ENCODE measurements at places on chromosomes 3 and 15.

GRCh38 chr3:79354179-79354688 is 413.6 kb downstream of the ROBO1 start:
- no peak for DNase-seq

- no peak for DNase-seq
Observed at GRCh38 chr3:25460751-25461150, 32.7 kb downstream of the RARB start.

- DNase-seq = no peak
Observed at GRCh38 chr3:52119826-52120225, 34.4 kb downstream of the POC1A start.

DNA sequence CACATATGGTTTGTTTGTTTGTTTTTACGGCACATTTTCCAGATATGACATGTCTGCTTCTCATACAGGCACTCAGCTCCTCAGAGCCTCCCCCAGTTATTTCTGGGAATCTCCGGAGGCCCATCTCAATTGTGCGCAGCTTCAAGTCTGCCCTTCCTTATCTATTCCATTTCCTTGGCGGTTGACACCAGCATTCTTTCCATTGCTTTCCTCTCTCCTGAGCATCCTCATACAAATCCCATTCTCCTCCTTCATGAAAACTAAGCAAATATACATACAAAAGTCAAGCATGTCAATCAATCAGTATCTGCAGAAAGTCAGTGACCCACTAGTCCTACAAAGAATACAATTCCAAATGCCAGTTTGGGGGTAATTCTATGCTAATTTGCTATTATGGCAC is 166.7 kb downstream of the SQOR start:
- no peak for DNase-seq

- no peak for DNase-seq
Observed at GRCh38 chr3:109387201-109387600, 49.9 kb upstream of the DPPA4 start.

GRCh38 chr3:154164387-154164786 is 43.2 kb downstream of the ARHGEF26 start:
- DNase-seq = no peak

DNA sequence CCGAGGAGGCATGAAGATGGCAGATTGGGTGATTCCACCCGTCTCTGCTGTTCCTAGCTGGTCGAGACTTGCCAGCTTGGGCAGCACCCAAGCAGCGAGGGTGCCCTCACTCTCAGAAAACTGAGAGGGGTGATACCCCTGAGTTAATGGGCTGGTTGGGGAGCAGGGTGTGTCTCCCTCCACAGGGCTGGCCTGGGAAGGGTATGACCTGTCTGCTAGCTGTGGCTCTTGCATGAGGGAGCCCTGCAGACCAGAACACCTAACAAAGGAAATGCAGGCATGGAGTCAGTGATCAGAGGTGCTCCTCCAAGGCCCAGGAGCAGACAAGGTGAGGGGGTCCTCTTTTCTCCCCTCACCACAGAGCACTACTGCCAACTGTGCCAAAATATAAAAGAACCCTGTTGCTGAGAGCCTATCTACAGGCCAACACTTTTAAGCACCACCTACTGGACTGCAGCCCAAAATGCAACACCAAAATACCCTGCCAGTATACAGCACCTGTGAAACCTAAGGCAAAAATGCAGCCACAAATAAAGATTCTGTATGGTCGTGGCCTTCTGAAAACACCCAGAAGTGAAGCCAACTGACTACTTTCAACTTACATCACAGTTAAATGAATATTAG is 35.8 kb upstream of the PPM1L start:
- DNase-seq = no peak

DNA sequence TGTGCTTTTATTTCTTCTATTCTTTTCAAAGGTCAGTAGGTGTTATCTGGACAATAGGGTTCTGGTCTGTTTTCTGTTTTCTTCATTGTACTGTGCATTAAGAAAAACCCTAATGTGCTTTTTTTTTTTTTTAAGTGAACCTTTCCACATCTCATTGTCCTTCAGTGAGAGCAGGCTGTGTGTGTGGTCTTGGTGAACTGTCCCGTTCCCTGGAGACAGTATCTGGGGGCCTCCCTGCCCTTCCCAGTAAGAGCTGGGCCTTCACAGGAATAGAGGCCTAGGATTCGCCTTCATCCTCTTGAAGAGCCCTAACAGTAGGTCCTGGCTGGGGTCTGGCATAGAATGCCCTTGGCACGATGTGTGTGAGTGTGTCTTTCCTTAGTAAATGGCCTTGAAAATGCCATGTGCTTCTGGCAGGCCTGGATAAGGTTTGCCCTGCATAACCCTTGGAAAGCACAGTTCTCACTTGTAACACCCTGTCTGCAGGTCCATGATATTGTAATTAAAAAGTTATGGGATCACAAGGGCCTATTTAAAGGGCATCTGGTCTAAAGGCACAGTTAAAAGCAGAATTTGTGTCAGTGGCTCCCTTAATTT is 81.2 kb downstream of the IGF1R start:
- DNase-seq = no peak

DNA sequence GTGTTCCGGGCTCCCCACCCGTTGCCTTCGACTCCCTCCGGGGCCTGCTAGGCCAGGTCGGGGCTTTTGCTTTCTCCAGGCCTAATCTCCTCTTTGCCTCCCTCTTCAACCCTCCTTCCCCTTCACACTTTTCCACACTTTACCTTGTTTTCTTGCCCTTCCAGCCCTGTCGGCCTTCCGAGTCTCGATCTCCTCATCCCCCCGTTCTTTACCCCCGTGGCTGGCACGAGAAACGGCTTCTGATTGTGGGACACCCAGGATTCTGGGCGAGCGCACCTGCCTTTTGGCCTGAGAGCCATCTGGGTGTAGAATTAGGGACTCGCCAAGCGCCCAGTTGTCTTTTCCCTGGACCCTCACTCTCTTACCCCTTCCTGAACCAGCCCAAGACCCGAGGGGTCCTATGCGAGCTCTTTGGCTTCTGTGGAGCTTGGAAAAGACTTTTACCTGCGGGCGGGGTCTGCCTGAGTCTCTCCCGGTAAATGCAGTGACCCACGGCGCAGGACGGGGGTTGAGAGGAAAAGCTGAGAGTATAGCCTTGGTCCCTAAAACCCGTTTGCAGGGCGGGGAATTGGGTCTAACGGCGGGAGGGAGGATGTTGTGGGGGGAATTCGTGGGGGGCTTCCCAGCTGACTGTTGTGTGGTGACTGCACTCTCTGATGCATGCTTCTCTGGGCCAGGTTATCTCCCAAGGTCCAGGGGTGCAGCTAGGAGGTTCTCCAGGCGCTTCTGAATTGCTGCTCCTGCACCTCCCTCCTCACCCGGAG is 5.5 kb upstream of the ONECUT1 start:
- DNase-seq = no peak

GRCh38 chr3:56711344-56711743 is 28.3 kb upstream of the TASOR start:
- no peak for DNase-seq

- no peak for DNase-seq
Observed at GRCh38 chr3:88626456-88627120, 476.8 kb downstream of the C3orf38 start.

GRCh38 chr15:73987250-73987649 is 4.8 kb downstream of the STOML1 start:
- no peak for DNase-seq

DNA sequence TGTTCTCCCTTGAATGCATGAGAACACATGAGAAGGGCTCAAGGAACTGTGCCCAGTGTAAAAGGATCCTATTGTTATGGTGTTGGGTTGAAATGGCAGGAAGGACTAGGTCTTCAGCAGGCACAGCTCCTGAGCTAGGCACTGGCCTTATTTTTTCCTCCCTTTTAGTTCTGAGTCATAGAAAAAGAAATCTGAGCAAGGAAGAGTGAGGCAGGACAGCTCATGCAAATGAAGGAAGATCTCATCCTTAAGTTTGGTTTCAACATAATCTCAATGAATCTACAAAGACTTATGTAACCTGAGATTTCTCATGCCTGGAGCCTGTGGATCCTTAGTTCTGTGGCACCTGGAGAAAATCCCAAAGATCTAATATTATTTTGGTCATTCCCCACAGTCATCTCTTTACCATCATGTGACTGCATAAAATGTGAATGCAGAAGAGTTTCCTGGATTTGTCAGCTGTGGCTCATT is 188.6 kb upstream of the TBL1XR1 start:
- DNase-seq = peak; percentile 12

DNA sequence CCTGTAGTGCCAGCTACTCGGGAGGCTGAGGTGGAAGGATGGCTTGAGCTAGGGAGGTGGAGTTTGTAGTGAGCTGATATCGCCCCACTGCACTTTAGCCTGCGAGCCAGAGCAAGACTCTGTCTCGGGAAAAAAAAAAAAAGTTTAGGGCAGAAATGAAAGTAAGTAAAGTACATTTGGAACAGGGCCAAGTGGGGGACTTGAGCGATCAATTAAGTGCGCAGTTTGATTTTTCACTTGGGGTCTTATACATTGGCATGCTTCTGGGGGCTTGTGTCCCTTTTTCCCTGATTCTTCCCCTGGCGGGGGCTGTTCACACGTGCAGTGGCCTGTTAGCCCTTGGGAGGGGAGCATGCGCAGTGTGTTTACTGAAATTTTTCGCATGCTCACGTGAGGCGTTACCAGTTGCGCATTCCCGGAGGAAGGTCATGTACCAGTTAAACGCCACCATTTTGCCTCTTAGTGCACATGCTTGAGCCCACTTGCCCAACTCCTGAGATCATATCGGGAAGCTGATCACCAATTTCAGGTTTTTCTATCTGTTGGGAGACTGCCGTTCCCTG is 42.0 kb downstream of the GALNT15 start:
- DNase-seq = no peak

DNA sequence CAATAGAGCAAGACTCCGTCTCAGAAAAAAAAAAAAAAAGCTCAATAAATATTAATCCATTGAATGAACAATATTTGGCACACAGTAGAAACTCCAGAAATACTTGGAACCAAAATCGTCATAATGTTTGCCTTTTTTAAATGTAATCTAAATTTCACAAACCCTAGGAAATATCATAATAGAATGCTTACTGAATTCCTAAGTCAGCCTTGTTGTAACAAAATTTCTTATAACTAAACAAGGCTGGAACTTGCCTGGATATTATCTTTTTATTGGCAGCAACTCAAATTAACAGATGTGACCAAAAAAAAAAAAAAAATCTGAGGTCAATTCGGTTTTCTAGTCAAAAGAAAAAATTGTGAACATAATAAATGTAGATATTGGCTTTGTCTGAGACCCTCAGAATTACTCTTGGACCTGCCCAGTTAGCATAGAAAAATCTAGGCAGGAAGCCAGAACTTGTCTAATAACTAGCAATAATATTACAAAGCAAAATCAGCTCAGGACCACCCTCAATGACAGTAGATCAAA is 33.3 kb downstream of the GABPB1 start:
- no peak for DNase-seq

- no peak for DNase-seq
Observed at GRCh38 chr3:104886220-104886995, 480.3 kb upstream of the ALCAM start.

- no peak for DNase-seq
Observed at GRCh38 chr3:100737334-100737733, 28.0 kb downstream of the TFG start.

- DNase-seq = no peak
Observed at GRCh38 chr3:188904670-188905069, 267.1 kb upstream of the TPRG1 start.

GRCh38 chr3:52775877-52776276 is 1.5 kb upstream of the ITIH1 start:
- DNase-seq = no peak

DNA sequence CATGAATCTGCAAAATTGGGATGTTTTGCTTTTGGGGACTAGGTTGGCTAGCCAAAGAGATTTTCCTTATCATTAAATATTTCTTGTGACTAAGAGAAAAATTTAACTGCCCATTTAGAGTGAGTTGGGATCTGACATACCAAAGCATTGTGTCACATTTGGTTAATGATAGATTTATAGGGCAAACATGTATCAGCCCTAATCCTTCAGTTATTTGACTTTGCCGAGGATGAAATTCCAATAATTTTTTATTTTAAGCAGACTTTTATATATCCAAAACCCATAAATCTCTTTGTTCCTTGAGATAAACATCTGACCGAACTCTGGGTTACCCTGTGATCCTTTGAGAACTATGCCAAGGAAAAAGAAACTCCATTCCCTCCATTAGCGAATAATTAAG is 218.9 kb downstream of the CDIN1 start:
- peak; percentile 78 for DNase-seq

GRCh38 chr15:91068436-91068835 is 31.6 kb upstream of the SV2B start:
- no peak for DNase-seq

GRCh38 chr3:23884481-23884880 is 32.3 kb downstream of the NKIRAS1 start:
- no peak for DNase-seq

- peak; percentile 44 for DNase-seq
Observed at GRCh38 chr3:159828542-159828943, 160.1 kb upstream of the IL12A start.

DNA sequence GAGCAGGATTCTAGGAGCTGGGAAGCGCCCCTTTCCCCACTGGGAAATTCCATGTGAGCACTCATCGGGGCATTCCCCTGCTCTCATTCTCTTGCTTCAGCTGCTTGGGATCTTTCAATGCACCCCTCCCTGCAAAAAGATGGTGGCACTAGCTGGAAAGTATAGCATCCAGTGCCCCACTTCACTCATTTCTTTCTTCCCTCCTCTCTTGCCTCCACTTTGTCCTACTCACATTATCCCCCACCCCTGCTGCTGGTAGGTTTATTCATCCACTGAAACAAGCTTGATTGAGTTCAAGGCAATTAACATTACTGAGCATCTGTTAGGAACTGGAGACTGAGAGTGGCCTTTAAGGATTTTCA is 84.8 kb upstream of the LIMD1 start:
- no peak for DNase-seq

GRCh38 chr15:60477916-60478565 is 901 bp downstream of the ICE2 start:
- no peak for DNase-seq

- DNase-seq = peak; percentile 11
Observed at GRCh38 chr3:45760878-45761711, 35.2 kb downstream of the SLC6A20 start.

DNA sequence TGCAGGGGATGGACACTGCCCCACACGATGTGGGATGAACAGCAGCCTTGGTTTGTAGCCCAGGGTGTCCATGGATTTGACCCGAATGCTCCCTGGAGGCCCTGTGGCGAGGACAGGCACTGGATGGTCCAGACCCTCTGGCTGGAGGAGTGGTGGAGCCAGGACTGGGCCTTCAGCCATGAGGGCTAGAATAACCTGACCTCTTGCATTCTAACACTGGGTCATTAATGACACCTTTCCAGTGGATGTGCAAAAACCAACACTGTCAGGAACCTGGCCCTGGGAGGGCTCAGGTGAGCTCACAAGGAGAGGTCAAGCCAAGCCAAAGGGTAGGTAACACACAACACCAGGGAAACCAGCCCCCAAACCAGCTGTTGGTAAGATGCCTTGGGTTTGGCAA is 51.4 kb downstream of the OXNAD1 start:
- DNase-seq = no peak

- DNase-seq = no peak
Observed at GRCh38 chr3:74904646-74905045, 290.2 kb upstream of the CNTN3 start.

GRCh38 chr3:179020112-179020511 is 51.5 kb downstream of the ZMAT3 start:
- DNase-seq = no peak

GRCh38 chr15:25739687-25740121 is 123.4 kb downstream of the ATP10A start:
- no peak for DNase-seq
